ENCODE measurements at places on chromosomes 16 and 17. TPM values are rescaled to one million over a fixed set of nuclear protein-coding genes. Genes with fewer than 3 reads are reported as not detected.

The TOP2A gene
- total RNA-seq: 0.98 TPM

The TBC1D3E gene
- not detected for total RNA-seq

The OR3A2 gene
- not detected for total RNA-seq

DNA sequence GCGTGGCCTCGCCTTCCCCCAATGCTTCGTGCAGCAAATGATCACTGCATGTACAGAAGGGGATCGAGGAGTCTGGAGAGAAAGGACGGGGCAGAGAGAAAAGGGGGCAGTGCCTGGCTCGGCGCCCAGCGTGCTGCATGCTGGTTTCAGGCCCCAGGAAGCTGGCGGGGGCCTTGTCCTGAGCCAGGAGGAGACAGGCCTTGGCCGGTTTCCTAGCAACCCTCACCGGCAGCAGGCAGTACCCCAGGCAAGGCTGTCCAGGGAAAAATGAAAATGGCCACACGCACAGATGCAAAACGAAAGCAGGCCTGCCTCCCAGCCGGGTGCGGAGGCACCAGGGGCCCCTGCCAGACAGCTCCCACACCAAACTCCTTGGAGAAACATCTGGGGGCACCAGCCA is 126.3 kb downstream of the ZFHX3 start:
- no peak for DNase-seq

DNA sequence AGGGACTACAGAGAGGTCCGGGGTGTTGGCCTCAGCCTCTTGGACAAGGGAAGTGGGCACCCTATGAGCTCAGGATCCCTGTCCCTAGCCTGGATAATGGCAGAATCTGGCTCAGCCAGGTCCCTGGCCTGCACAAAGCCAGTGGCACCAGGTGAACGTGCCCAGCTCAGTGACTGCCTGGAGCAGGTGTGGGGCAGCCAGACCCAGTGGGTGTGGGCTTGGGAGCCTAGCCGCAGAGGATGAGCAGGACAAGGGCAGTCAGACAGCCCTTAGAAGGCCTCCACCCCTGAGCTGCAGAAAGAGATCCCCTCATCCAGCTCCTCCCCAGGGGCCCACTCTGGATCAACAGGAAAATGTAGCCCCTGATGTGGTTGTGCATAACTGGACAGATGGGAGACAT is 585.3 kb downstream of the KCNJ18 start:
- DNase-seq: no peak

- no peak for DNase-seq
These were observed 139.4 kb downstream of the CPPED1 start for GRCh38 chr16:12664164-12664733.
